ENCODE measurements at places on chromosomes 12 and 14. TPM values are rescaled to one million over a fixed set of nuclear protein-coding genes. Genes with fewer than 3 reads are reported as not detected.

GRCh38 chr14:31287294-31287972, 79.8 kb upstream of the HECTD1 start:
- DNase-seq: no peak
- peaks cover 13% of the 10 kb centered on the region for H3K4me1 ChIP-seq
- no peaks in the 10 kb centered on the region for H3K27me3 ChIP-seq
- peaks cover 4% of the 10 kb centered on the region for H3K36me3 ChIP-seq

GNB3 gene
- 10.2 TPM for total RNA-seq

- H3K27ac ChIP-seq: no peak overlapping the region
- H3K36me3 ChIP-seq: peaks cover 31% of the 10 kb centered on the region
- no peak overlapping the region for H3K4me3 ChIP-seq
- no peaks in the 10 kb centered on the region for H3K27me3 ChIP-seq
- peaks cover 18% of the 10 kb centered on the region for H3K4me1 ChIP-seq
- DNase-seq: no peak
These were observed 1.5 kb upstream of the SLC39A2 start for GRCh38 chr14:20997564-20997963.

DNA sequence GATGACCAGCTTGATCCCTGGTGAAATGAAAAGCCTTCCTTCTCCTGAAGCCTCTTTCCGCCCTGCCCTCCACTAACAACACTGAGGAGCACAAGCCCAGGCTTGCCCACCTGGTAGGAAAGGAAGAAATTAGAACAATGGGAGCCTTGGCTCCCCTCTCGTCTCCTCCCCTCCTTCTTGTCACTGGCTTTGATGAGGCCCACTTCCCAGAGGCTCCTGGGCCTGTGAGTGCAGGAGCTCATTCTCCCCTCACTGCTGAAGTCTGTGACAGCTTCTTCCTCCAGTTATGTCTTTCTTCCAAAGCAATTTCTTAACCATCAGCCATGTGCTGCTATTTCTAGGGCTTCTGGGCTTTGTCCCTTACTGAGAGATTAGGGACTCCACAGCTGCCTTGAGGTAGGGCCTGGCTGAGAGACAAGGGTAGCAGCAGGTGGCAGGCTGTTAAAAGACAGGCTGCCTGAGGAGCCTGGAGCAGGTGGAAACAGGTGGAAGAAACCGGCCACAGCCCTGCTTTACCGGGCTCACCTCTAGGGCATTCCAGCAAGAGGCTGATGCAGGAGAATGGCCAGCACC, 53.6 kb upstream of the SRSF5 start:
- H3K36me3 ChIP-seq: peaks cover 15% of the 10 kb centered on the region
- H3K27ac ChIP-seq: peak overlapping the region; percentile 91
- peaks cover 67% of the 10 kb centered on the region for H3K4me1 ChIP-seq
- DNase-seq: no peak
- peak overlapping the region; percentile 31 for H3K4me3 ChIP-seq

- no peaks in the 10 kb centered on the region for H3K27me3 ChIP-seq
- H3K4me3 ChIP-seq: no peak overlapping the region
- peak overlapping the region; percentile 28 for H3K27ac ChIP-seq
- peaks cover 4% of the 10 kb centered on the region for H3K36me3 ChIP-seq
- DNase-seq: no peak
- peaks cover 4% of the 10 kb centered on the region for H3K4me1 ChIP-seq
These were observed 102.4 kb downstream of the ESR2 start for GRCh38 chr14:64191756-64192155.

DNA sequence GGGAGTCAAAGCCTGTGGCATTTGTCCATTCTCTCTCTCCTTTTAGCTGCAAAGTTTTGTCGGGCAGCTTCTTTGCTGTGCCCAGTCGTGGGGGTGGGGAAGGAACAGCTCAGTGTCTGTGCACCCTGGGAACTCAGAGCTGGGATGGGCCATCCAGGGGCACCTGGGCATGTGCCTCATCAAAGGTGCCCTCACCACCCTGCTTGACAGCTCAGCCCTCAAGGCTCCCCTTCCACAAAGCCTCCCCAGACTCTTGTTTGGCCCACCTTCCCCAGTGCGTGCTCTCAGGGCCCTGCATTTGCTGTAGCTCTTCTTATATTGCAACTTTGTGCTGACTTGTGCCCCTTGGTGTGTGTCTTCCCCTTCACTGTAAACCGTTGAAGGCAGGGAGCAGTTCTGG, 112.6 kb downstream of the ESRRB start:
- no peak for DNase-seq
- no peak overlapping the region for H3K4me3 ChIP-seq
- H3K4me1 ChIP-seq: no peaks in the 10 kb centered on the region
- H3K27ac ChIP-seq: no peak overlapping the region

Data from chondrocyte (in vitro differentiated cells).